Hematopoietic multipotent progenitor cell treated with erythropoietin and hydrocortisone succinate and interleukin-3 and kit ligand, for 6 days (in vitro differentiated cells): ENCODE measurements at places on chromosomes 13 and 19.

GRCh38 chr19:38898788-38899446 lies 501 bp downstream of the SIRT2 start:
- DNase-seq, result peak; percentile 29

GRCh38 chr13:20882206-20882605 lies 20.3 kb downstream of the XPO4 start:
- no peak for DNase-seq

DNA sequence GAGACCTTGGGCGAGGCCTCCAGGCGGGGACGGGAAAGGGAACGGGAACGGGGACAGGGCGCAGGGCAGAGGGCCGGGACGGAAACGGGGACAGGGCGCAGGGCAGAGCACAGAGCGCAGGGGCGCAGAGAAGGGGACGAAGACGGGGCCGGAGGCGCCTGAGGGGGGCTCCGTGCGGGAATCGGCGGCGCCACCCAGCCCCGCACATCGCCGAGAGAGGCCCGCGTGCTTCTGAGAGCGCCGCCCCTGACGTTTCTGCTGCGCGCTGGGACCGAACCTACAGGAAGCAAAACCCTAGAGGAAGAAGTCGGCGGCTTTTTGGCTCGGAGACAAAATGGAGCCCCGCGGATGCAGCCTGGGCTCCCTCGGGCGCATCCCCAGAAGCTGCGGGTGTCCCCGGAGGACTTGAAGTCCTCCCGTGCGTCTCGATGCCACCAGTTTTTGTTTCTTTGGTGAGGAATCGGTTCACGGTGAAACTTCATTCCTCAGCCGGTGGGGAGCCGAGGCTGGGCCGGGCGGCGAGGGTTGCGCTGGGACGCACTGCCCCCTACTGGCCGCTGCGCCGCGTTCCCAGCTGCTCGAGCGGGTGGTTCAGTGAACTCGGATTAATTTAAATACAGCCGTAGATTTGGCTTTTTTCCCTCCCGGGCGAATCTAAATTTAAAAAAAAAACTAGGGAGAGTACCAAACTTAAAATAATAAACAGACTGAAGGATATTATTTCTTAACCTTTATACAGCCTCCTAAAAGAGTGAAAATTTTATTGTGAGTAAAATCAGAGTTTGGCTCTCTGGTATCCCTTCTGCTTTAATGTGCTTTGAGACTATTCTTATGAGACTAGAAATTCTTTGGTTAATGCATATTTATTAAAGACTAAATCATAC lies 350.0 kb upstream of the ARGLU1 start:
- DNase-seq, result peak; percentile 82

DNA sequence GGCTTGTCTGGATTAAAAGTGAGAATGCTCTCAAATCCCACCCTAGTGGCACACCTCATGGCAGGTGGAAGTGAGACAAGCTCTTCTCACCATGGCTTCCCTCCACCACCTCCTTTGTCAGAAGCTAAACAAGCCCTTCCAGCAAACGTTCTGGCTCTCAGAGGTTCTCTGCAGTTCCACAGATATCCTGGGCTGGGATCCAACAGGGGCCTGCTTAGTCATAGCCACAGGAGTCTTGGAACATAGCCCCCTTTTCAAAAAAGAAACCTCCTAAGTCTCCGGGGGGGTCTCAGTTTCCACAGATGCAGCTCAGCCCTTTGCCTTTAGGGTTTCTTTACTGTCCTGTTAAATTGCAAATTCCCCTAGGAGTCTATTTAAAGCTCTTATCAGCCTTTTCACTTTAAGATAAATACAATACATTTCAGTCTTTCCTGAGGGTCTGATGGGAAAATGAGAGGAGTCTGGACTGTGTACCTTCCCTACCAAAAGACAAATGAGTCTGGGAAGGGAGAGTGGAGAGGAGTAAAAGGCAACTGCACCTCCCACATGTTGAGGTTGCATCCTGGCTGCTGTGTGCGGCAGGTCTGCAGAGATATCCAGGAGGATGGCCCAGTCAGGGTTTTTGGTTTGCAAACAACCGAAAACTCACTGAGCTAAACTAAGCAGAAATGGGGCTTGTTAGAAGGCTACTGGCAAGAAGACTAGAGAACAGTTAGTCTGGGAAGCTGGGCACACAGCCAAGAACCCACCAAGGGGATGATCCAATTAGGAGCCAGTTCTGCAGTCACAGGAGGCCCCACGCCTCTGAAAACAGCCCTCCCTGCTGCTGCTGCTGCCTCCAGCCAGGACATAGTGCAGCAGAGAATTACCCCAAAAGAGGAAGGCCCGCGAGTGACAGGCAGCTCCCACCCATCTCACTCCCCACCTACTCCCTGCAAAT lies 41.4 kb upstream of the SERP2 start:
- peak; percentile 71 for DNase-seq

- peak; percentile 90 for DNase-seq
Observed at GRCh38 chr13:20924758-20925394, 22.3 kb upstream of the XPO4 start.

DNA sequence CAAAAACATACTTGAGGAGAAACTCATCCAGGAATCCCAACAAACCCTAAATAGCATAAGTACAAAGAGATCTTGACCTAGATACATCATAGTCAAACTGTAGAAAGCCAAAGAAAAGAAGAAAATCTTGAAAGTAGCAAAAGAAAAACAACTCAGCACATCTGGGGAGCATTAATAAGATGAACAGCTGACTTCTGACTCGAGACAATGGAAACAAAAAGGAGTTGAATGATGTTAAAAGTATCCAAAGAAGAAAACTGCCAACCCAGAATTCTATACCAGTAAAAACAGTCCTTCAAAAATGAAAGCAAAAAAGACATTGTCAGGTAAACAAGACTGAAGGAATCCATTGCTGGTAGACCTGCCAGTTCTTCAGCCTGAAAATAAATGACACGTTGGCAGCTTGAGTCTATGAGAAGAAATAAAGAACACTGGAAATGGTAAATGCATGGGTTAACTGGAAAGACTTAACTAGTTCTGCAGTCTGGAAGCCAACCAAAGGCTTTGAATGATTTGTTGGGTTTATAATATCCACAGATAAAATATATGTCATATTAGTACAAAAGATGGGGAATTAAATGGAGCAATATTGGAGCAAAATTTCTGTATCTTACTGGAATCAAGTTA lies 46.8 kb downstream of the TSSK6 start:
- peak; percentile 39 for DNase-seq
